ENCODE measurements at places on chromosomes 6 and 20.

GRCh38 chr6:47118611-47119010 is 76.5 kb upstream of the ADGRF1 start:
- DNase-seq: no peak

DNA sequence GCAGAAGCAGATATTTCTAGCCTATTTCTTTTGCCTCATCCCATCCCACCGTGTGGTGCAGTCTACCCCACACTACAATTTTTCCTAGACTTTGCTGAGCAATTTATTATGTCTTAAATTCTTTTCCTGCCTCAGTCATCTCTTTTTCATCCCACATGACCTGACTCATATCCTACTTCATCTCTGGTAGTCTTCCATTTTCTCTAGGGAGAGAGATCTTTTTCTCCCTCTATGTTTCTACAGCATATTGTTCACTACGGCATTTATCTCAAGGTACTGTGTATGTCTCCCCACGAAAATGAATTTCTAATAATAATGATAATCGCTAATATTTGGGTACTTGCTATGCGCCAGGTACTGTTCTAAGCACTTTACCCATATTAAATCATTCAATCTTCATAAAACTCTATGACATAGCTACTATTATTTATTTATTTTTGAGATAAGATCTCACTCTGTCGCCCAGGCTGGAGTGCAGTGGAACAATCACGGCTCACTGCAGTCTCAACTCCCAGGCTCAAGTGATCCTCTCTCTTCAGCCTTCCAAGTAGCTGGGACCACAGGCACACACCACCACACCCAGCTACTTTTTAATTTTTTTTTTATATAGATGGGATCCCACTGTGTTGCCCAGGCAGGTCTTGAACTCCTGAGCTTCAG is 15.6 kb downstream of the PDSS2 start:
- DNase-seq: no peak

DNA sequence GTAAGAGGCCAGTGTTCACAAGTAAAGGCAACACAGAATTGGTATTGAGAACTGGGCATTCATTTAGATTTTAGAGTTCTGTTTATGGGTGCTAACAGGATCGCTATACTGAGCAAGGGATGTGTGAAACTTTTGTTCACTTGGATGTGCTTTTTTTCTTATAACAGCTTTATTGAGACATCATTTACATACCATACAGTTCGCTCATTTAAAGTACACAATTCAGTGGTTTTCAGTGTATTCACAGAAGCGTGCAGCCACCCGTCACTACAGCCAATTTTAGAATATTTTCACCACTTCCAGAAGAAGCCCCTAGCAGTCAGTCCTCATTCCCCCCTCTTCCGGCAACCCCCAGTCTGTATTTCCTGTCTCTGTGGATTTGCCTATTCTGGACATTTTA is 48.7 kb downstream of the GFRA4 start:
- DNase-seq: no peak

GRCh38 chr6:125827788-125828320 is 37.1 kb downstream of the NCOA7 start:
- no peak for DNase-seq

DNA sequence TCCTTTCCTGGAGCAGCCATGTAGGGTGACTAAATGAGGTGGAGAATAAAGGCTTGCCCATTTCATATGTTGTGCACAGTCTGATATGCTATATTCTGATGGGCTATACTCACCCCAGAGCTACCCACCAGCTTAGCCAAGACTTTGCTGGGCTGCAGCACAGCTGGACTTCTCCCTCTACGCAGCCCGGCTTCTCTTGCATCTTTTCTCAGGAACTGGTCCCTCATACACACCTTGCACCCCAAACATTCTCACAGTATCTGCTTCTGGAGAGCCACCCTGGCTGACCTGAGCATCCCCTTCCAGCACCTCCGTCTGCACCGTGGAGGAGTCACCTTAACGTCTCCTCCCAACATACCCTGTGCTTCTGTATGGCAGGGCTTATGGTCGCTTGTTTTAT is 150.8 kb upstream of the PMEPA1 start:
- no peak for DNase-seq

DNA sequence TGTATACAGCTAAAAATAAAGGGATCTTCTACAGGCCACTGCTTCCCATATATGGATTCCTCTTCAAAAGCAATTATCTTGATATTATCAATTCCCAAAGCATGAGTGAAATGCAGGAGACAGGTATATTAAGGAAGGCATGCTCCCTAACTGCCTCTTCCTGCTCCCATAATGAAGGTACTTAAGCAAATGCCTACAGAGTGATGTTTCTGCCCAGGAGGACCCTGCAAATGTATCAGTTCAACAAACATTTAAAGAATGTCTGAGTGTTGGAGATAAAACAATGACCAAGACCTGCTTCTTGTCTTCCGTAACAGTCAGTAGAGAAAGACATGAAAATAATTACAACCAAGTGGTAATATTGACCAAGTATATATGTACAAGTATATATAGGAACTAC is 4.2 kb downstream of the UBE2J1 start:
- no peak for DNase-seq

DNA sequence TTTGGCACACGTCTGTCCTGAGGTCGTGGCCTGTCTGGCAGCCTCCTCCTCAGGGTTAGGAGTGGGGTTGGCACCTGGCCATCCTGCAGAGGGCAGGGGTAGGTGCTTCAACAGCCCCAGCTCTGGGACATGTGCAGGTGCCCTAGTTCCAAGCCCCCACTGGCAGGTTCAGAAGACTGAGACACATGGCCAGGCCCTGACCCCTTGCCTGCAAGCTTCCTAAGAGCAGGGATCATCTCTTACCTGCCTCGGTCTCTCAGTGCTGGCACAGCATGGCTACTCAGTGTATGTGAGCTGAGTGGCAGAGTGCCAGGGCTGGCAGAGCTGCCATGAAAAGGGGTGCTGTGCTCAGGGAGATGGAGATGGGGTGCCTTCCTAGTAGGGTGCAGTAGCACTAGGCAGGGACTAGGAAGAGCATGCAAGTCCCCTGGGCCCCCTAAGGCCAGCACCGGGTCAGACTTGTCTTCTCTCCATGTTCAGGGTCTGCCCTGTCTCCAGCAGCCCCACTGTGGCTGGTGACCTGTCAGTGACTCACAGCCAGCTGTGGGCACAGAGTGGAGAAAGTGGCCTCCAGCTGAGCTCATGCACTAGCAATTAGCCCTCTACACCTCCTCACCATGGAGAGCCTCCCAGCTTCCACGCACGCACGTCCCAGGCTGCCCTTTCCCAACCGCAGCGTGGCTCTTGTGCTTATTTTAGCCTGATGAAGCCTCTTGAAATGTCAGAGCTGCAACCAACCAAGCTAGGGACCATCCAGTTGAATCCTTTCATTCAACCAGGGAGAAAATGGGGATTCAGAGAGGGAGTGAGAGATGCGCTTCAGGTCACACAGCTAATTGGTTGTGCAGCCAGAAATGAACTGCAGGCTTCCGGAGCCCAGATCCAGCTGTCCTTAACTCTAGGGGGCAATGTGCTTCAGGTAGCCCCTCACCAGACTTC is 116.6 kb downstream of the MRPL14 start:
- peak; percentile 71 for DNase-seq

DNA sequence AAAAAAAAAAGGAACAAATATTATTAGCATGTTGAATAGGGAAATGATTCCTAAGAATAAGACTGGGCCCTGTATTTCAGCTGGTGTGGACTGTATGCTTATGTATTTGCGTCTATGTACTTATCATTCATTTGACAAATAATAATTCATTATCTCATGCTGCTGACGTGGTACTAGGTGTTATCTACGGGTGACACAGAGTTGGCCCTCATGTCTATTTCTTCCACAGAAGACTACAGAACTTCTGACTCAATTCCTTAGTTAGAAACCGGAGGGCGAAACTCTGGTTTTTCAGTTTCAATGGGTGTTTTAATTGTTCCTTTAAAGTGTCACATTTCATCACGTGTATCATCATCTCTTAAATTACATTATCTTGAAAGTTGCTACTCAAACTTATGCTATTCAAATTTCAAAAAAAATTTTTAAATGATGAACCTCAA is 305.9 kb downstream of the CLIC5 start:
- DNase-seq: no peak

GRCh38 chr20:57460781-57461465 is 64.0 kb downstream of the CTCFL start:
- no peak for DNase-seq

DNA sequence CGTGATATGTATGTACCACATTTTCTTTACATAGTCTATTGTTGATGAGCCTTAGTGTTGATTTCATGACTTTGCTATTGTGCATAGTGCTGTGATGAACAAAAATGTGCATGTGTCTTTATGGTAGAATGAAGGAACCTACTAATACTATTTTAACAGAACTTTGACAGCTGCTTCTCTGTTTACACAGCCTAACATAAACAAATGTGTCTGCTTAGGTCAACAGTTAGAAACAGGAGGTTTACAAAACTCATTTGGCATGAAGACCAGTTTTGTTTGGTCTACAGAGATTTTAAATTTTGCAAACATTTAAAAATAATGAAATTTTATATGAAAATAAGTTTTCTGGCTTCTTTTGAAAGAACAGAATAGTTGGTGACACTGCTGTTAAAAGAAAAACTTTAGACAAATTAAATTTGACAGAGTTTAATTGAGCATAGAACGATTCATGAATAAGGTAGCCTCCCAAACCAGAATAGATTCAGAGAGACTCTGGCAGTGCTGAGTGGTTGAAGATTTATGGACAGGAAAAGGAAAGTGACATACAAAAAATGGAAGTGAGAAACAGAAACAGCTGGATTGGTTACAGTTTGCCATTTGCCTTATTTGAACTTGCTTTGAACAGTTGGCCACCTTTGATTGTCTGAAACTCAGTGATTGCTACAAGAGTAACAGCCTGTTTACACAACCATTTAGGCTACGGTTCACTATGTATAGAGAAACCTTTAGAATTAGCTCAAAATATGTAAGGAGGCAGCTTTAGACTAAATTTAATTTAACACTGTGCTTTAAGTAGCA is 715.8 kb upstream of the HS3ST5 start:
- DNase-seq: no peak

DNA sequence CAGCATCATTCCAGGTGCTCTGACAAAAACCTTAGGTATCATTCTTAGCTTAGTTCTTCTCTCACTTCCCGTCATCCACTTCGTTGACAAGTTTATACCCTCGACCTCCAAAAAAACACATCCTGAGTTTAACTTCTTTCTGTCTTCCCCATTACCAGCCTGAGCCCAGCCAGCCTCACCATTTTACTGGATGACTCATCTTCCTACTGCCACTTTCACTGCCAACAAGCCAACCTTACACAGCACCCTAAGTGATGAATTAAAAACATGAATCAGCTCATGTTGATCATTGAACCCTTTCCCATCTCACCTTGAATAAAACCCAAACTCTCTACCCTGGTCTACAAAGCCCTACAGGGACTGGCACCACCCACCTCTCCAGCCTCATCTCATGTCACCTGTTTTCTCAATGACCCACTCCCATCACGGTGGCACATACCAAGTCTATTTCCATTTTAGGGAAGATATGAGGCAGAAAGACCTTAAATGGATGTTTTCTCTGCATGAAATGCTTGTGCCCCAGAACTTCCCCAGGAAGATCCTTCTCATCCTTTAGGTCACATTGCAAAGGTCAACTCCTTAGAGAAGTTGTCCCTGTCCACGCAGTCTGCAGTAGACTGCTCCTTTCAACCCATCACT is 9.9 kb upstream of the UST start:
- DNase-seq: no peak

DNA sequence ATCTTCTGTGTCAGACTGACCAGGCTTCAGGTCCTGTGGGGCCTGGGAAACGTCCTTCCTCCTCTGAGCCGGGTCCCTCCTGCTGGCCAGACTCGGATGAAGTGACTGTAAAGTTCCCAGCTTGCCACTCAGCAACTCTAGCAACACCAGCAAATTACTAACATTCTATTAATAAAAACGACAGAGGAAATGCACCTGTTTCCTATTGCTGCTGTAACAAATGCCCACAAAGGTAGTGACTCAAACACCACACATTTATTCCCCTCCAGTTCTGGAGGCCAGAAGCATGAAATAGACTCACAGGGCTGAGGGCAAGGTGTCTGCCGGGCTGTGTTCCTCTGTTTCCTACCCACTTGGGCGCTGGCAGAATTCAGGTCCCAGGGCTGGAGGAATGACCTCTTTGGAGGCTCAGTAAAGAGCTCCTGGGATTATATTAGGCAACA is 48.8 kb downstream of the CTCFL start:
- DNase-seq: no peak

DNA sequence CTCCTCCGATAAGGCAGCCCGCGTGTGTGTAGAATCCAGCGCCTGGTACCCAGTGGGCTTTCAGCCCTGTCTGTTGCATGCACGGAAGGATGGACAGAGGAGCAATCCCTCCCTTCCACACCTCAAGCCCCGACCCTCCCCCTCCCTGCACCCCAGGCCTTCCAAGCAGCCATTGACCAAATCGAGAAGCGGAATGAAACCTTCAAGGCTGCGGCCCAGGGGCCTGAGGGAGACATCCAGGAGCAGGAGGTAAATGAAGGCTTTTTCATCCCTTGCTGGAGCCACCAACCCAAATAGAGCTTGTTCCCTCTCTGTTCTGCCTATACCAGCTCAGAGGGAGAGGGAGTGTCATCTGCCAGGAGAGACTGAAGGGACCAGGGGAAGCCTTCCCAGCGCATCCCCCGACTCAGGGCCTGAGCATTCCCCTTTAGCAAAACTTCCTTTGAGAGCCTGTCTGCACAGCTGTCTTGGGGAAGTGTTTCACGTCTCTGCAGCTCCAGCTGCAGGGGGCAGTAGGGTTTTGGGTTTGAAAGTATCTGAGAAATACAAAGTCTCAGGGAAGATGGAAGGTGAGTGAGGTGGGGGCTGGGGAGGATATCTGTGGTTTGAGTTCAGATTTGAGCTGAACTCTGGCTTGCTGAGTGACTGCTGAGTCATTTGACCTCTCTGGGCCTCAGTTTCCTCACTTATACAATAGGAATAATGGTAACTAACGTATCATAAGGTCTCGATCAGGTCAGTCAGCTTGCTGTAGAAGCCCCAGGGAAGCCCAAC is 16.1 kb downstream of the FGD2 start:
- no peak for DNase-seq

DNA sequence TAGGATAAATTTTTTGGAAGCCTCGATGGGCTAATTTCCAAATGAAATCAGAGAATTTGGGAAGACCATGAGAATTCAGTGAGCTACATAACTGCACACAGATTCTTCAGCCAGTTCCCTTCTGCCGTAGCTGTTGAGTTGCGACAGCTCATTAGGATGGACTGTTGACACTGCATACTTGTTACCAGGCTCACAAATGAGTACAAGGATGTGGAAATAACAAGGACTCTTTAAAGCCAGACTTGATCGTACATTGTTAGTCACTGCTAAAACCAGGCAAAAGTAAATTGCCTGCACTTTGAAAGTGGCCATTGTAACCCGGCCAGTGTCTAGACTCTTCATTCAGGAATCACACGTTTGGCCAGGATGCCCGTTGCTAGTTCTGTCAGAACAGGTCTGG is 37.0 kb downstream of the NDUFAF5 start:
- DNase-seq: peak; percentile 19

DNA sequence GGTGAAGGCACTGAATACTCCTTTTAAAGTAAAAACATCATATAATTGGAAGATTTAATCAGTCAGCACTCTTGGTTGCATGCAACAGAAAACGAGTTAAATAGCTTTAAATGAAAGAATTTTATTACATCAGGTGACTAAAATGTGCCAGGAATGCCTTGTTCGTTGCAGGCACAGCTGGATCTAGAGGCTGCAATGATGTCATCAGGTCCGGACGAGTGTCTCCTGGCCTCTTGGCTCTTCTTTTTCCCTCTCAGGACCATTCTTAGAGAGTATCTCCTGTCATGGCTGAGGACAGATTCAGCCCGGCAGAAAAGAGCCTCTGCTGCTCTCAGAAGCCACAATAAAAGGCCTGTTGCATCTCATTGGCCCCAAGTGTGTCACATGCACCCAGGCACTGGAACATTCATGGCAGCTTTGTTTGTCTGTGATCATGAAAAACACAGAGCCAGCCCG is 510.7 kb upstream of the SULF2 start:
- DNase-seq: no peak
